Activated CD8-positive, alpha-beta memory T cell treated with anti-CD3 and anti-CD28 coated beads, Interleukin-2, amount 10 ng/mL, durations not matched to agents 7 days and 5 days (primary cell): ENCODE measurements at places on chromosomes 4 and X. TPM values are rescaled to one million over a fixed set of nuclear protein-coding genes. Genes with fewer than 3 reads are reported as not detected.

Gene MXRA5
- not detected for total RNA-seq

Gene TGIF2LX
- not detected for total RNA-seq

Gene ARSJ
- not detected for total RNA-seq

Gene PDGFRA
- not detected for total RNA-seq

- peaks cover 2% of the 10 kb centered on the region for H3K4me1 ChIP-seq
- no peaks in the 10 kb centered on the region for H3K27me3 ChIP-seq
- no peaks in the 10 kb centered on the region for H3K36me3 ChIP-seq
- no peak overlapping the region for H3K27ac ChIP-seq
Measured at GRCh38 chrX:15475021-15475420, 18.1 kb downstream of the PIR start.

DNA sequence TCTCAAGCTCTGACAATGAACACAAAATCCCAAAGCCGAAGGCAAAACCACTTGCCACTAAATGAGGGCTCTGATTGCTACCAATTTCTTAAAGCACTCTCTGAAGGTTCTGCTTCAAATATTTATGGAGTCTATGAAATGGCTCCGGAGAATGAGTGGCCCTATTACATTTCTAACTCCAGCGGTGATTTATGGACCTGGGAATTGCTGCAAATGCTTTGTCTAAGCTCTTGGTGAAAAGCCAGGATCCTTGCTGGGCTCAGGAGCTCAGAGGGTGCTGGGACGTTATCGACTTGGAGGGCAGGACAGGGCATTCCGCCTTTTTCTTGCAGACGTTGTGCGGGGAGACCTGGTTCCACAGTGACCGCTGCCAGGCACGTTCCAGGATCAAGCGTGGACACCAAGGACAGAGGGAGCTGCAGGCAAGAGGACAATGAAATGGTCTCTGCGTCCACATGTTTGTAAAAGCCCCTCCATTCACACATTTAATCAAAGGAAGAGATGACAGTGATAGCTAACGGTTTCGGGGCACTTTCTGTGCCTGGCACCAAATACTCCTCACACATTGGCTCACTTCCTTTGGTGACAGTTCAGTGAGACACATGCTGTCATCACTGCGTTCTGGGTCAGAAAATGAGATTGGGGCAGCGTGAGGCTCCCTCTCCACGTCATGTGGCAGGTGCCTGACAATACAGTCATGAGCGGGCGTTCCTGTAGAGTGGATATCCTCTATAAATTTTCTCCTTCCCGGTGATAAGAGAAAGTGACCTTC lies 58.8 kb downstream of the C4orf50 start:
- peaks cover 14% of the 10 kb centered on the region for H3K4me1 ChIP-seq
- H3K36me3 ChIP-seq, result no peaks in the 10 kb centered on the region
- peaks cover 7% of the 10 kb centered on the region for H3K27me3 ChIP-seq
- H3K4me3 ChIP-seq, result no peak overlapping the region
- DNase-seq, result no peak
- no peak overlapping the region for H3K27ac ChIP-seq

DNA sequence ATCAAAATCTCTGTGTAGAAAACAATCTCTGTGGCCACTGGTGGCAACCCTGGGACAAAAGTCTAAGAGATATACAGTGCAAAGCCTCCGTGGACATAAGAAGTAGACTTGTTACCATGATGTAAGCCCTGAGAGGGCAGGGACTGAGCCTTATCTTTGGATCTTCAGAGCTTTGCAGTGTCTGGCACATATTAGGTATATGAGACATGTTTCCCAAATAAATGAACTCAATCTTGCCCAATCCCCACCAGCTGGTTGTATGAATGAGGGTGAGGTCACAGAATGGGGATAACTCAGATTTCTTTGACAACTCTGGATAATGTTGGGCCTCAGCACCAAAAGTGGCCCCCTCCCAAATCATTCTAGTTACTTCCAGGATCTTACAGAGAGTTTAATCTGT lies 511.4 kb upstream of the DIPK2B start:
- peaks cover 2% of the 10 kb centered on the region for H3K27me3 ChIP-seq
- no peak overlapping the region for H3K27ac ChIP-seq
- H3K36me3 ChIP-seq, result peaks cover 8% of the 10 kb centered on the region
- H3K4me1 ChIP-seq, result peaks cover 59% of the 10 kb centered on the region
- no peak overlapping the region for H3K4me3 ChIP-seq

DNA sequence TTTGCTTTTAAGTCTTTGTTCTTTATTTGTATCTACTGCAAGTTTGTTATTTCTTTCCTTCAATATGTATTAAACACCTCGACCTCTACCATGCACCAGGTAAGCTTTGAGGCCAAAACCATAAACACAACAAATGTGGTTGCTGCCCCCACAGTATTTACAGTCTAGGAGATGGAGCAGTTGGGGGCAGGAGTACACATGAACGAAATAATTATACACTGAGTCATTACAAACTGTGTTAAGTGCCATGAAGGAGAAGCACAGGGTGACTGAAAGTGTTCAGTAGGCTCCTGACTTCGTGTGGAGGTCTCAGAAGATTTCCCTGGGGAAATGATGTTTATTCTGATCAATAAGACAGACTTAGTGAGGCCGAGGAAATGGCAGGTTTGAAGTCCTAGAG lies 30.3 kb downstream of the SLC25A43 start:
- H3K4me1 ChIP-seq, result peaks cover 14% of the 10 kb centered on the region
- DNase-seq, result no peak
- H3K27me3 ChIP-seq, result no peaks in the 10 kb centered on the region
- peaks cover 5% of the 10 kb centered on the region for H3K36me3 ChIP-seq

- DNase-seq, result no peak
- no peaks in the 10 kb centered on the region for H3K36me3 ChIP-seq
- no peak overlapping the region for H3K27ac ChIP-seq
- no peak overlapping the region for H3K4me3 ChIP-seq
Measured at GRCh38 chrX:65578346-65578745, 43.8 kb upstream of the LAS1L start.

- no peak for DNase-seq
- H3K4me1 ChIP-seq, result no peaks in the 10 kb centered on the region
- no peaks in the 10 kb centered on the region for H3K36me3 ChIP-seq
- H3K4me3 ChIP-seq, result no peak overlapping the region
- no peaks in the 10 kb centered on the region for H3K27me3 ChIP-seq
Measured at GRCh38 chrX:80285131-80285773, 135.0 kb upstream of the TENT5D start.

DNA sequence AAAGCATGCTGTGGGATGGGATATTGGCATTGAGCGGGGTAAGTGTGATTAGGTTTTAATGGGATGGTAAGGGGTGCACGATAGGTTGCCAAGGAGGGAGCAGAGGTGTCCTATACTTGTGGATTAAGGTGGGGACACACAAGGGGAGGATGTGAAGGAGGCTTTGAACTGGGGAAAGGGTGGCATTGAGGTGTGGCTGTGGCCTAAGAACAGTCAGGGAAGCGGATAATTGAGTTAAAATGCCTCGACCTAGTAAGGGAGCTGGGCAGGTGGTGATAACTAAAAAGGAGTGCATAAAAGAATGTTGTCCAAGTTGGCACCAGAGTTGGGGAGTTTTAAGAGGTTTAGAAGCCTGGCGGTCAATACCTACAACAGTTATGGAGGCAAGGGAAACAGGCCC lies 17.5 kb downstream of the KLKB1 start:
- H3K4me1 ChIP-seq, result no peaks in the 10 kb centered on the region
- no peaks in the 10 kb centered on the region for H3K27me3 ChIP-seq
- H3K36me3 ChIP-seq, result no peaks in the 10 kb centered on the region
- no peak overlapping the region for H3K27ac ChIP-seq

GRCh38 chr4:1099270-1099669 lies 14.1 kb downstream of the RNF212 start:
- no peak overlapping the region for H3K27ac ChIP-seq
- no peaks in the 10 kb centered on the region for H3K36me3 ChIP-seq
- no peaks in the 10 kb centered on the region for H3K4me1 ChIP-seq

DNA sequence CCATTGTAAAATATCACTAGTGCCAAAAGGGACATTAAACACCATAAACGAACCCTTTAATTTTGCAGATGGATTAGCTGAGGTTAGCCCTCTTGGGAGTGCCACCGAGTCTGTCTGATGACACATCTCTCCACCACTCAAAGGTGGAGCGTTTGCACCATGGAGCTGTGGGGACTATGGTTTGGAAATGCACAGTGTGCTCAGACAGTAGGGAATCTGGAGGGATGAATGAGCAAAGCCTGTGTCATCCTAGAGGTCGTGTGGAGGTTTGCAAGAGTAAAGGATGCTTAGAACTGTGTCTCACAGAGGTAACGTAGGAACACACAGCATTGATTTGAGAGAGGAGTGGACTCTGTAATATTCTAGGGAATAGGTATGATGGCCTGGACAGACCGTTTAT lies 93.7 kb downstream of the CLNK start:
- H3K4me1 ChIP-seq, result peaks cover 15% of the 10 kb centered on the region
- H3K27me3 ChIP-seq, result no peaks in the 10 kb centered on the region
- no peak overlapping the region for H3K4me3 ChIP-seq
- no peaks in the 10 kb centered on the region for H3K36me3 ChIP-seq
- DNase-seq, result no peak
